Stimulated activated CD4-positive, alpha-beta T cell treated with anti-CD3 and anti-CD28 coated beads, TNF-alpha, amount 100 ng/mL, for 48 hours (primary cell): ENCODE measurements at places on chromosomes 4 and X.

GRCh38 chrX:20143561-20143960 is 1.9 kb upstream of the EIF1AX start:
- no peak for DNase-seq

GRCh38 chr4:56662782-56663468 is 18.2 kb downstream of the HOPX start:
- no peak for DNase-seq

- no peak for DNase-seq
Measured at GRCh38 chr4:38449506-38450174, 214.4 kb upstream of the KLF3 start.

- no peak for DNase-seq
Measured at GRCh38 chr4:858831-859451, 33.0 kb upstream of the CPLX1 start.

- DNase-seq: no peak
Measured at GRCh38 chr4:91427171-91427570, 876.6 kb upstream of the GRID2 start.

GRCh38 chr4:90165883-90166282 is 38.7 kb downstream of the CCSER1 start:
- no peak for DNase-seq

DNA sequence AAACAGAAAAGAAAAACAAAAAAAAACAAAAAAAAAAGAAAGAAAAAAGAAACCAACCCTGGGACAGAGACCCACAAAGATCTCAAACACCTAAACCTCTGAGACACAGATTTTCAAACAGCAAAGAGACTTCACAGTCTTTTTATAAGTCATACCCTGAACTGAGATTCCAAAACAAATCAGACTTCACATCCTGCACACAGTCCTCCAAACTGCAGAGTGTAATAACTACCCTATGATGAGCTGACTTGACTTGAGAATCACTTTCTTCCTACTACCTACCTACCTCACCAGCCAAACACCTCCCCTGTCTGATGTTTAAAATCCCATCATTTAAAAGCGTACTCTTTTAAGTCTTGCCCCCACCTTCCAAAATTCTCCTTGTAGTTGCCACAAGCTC is 25.2 kb upstream of the GLOD5 start:
- DNase-seq: no peak
